ENCODE measurements at places on chromosomes 7 and 10.

GRCh38 chr10:21314906-21315644 is 210.4 kb downstream of the SKIDA1 start:
- no peak for DNase-seq

DNA sequence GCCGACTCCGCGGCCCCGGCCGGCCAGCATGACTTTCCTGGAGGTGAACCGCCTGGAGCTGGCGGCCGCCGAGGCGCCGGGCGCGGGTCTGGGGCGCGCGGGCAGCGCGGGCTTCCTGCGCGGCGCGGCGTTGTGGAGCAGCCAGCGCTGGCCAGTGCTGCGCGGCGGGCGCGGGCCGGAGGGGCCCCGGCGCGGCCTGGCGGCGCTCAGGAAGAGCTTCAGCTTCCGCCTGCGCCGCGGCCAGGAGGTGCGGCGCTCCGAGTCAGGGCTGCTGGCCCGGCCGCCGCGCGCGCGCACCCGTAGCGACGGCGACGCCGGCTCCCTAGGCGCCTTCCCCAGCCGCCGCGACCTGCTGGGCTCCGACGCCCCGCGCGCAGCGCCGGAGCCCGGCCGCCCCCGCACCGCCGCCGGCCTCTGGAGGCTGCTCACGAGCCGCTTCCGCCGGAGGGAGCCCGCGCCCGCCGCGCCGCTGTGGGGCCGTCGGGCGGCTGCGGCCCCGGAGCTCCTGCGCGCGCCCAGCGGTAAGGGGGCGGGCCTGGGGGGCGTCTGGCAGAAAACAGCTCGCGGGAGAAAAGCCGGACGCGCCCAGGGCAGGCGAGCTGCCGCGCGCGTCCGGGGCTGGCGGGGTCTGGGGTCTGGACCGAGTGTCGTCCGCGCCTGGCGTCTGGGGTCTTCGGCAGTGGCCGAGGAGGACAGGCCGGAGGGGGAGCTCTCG is 29.0 kb downstream of the AGAP3 start:
- peak; percentile 23 for DNase-seq

DNA sequence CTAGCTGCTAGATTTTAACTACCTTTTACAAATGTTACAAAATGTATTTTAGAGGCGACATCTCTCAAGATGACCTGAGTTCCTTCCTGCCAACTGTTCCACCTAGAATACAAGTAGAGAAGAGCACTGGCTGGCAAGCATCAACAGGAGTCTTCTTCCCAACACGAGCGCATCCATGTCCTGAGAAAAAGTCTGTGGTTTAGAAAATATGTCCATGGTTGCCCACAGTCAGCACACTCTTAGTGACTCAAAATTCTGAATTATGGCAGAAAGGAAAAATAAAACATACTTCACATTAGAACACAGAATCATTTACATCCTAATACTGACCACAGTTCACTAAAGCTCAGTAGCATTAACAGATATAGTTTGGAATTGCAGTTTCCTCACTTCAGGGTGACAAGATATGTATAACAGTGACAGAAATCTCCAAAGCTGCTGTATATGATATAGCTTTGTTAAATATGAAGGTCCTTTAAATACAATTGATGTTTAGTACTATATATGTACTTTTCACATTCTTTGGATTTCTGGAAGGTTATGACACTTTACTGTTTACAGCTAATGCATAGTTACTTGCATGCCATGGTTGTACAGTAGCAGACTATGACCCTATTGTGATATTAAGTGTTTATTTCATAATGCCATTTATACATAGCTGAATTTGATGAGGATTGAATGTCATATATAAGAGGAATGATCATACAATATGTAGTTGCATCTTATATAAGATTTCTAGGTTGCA is 327.1 kb downstream of the GFRA1 start:
- no peak for DNase-seq

GRCh38 chr7:90580051-90580450 is 16.1 kb upstream of the CDK14 start:
- peak; percentile 67 for DNase-seq

- DNase-seq, result no peak
Measured at GRCh38 chr7:80247144-80247543, 112.5 kb downstream of the GNAI1 start.

DNA sequence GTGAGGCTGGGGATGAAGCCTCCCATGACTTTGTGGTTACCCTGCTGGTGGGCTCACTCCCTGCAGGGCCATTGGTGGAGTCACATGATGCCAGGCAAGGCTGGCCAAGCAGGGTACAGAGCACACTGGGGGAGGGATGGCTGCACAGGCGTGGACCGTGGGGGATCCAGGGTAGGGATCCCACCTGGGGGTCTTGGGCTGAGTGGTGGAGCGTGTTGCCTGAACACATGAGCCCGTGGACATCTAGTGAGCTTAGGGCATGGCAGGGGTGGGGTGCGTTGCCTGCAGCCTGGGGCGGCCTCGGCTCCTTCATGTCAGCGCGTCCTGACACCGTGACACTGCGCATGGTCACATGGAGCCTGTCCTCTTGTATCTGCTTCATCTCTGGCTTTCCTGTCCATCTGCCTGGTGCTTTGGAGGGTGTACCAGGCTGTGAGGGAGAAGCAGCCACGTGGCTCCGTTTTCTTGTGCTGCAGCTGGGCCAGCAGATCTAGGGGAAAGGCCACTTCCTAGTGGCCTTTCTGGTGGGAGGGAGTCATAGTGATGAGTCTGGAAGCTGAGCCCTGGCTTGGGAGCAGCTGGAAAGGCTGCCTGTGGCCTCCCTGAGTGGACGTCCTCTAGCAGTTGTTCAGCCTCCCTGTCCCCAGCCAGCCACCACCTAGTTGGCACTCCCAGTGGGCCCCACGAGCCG is 96.2 kb downstream of the LHPP start:
- no peak for DNase-seq

DNA sequence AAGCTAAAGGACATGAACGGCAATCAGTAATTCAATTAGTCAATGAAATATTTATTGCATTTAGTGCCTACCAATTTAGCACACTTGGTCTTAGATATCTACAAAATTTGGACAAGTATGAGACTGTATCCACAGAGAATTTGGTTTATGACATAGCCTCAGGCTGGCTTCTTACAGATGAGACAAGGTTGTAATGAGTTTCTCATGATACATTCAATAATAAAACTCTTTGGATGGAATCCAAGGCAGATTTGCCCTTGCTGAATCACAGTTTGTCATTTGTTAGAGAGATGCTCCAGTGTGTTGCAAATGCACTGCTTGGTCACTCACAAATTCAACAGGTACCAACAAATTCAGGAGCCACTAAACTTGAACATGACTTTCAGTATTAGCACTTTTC is 162.5 kb downstream of the GPR37 start:
- DNase-seq, result peak; percentile 97

DNA sequence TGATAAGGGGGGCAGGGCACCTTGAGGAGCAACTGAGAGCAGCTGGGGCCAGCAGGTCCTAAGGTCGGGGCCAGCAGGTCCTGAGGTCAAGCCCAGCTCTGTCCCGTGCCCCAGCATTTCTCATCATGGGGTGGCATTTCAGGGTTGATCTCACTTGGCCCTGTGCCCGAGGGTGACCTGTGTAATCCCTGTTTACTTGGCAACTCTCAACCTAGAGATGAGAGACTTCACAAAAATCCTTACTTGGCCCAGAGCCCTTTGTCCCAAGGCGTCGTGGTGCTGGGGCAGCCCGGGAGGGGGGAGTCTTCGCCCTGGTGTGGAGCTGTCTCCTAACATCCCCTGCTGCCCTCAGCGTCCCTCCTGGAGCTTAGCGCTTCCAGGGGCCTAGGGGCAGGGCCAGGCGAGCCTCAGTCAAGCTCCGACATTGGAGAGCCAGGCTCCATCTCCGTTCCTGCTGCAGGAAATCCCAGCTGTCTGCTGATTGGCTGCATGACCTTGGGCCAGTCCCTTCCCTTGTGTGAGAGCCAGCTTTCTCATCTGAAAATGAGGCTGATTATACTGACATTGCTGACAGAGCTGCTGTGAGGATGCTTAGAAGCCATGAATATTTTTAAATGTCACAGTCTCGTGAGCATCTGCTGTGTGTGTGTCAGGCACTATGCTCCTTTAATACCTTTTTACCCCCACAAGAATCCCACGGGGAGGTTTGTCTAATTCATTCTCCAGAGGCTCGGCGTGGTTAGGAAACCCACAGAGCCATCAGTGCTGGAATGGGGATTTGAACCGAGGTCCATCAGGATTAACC is 94.3 kb downstream of the ZMIZ1 start:
- DNase-seq, result peak; percentile 100

GRCh38 chr7:135316648-135317313 is 83.1 kb downstream of the STRA8 start:
- DNase-seq, result no peak

- DNase-seq, result no peak
Measured at GRCh38 chr10:89665302-89665701, 20.3 kb upstream of the PANK1 start.

- DNase-seq, result no peak
Measured at GRCh38 chr10:15137036-15137359, 31.5 kb downstream of the NMT2 start.

DNA sequence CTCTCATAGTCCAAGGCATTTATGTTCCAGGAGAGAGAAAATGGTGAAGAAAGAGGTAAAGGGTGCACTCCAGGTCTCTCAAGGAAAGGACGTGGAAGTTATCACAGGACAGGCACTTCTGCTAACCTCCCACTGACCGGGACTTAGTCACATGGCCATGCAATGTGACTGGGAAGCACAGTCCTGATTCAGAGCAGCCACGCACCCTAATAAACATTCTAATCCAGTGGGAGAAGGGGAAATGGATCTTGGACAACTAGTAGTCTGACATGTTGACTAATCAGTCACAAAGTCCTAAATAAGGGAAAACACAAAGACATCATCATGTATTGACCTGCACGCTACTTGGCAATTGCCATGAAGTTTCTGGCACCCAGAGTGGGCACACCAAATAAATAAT is 417.5 kb upstream of the ZMIZ1 start:
- DNase-seq, result peak; percentile 37

DNA sequence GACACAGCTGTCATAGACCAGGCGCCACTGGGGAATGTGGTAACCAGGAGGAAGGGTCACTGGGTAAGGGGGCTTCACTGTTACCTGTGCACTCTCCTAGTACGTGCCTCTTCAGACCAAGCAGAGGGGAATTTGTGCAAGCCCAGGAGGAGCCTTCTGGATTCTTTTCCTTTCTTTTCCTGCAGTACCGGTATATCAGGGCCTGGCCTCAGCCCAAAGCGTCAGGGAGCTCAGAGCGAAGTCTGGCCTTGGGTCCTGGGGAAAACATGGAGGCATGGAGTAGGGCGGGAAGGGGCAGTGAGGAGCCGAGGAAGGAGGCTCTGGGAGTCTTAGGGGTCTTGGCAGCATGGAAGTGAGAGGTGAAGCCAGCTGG is 133.6 kb upstream of the GDF10 start:
- DNase-seq, result no peak

GRCh38 chr10:79286318-79286951 is 60.8 kb upstream of the PPIF start:
- DNase-seq, result no peak

DNA sequence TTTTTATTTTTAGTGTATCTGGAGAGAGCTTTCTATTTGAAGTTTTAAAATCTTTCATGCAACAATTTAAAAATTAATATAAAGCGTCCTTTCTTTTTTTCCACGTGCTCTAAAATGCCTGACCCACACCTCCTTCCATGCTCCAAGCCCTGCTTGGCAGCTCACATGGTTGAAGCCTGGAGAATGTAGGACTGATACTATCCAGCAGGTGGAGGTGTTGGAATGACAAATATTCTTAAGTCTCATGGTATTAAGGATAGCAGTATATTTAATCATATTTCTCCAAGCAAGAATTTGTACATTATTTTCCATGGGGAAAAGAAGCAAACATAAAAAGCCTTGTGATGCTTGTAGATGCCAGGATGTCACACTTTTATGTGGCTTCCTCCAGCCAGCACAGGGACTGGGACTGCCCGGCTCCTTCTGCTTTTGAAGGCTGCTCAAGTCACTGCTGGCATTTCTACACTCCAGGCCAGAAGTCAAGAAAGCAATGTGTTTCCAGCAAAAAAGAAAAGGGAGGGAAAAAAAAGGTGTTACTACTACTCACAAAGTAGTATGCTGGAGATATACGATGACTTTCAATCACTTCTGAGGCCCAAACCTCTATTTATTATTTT is 49.7 kb downstream of the BZW2 start:
- peak; percentile 80 for DNase-seq

- DNase-seq, result no peak
Measured at GRCh38 chr10:133388973-133389818, 4.8 kb upstream of the MTG1 start.

DNA sequence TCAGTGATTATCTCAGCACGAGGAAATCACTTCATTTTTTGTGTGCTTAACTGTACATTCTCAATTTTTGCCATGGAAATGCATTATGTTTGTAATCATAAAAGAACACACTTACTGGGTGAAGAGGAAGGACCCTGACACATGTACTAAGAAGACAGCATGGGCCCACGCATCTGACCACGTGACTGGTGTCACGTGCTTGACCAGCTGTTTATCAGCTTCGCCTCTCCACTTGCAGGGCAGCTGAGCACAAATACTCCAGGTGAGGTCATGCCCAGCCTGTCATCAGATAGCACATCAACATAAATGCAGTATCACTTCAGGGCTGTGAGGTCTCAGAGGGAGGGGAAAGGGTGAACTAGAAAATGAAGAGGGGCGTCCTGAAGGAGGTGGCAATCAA is 179.8 kb downstream of the EBF3 start:
- no peak for DNase-seq

GRCh38 chr10:2893158-2893845 is 174.0 kb upstream of the PFKP start:
- no peak for DNase-seq

- DNase-seq, result peak; percentile 85
Measured at GRCh38 chr10:31134311-31134952, 102.8 kb upstream of the ZNF438 start.

DNA sequence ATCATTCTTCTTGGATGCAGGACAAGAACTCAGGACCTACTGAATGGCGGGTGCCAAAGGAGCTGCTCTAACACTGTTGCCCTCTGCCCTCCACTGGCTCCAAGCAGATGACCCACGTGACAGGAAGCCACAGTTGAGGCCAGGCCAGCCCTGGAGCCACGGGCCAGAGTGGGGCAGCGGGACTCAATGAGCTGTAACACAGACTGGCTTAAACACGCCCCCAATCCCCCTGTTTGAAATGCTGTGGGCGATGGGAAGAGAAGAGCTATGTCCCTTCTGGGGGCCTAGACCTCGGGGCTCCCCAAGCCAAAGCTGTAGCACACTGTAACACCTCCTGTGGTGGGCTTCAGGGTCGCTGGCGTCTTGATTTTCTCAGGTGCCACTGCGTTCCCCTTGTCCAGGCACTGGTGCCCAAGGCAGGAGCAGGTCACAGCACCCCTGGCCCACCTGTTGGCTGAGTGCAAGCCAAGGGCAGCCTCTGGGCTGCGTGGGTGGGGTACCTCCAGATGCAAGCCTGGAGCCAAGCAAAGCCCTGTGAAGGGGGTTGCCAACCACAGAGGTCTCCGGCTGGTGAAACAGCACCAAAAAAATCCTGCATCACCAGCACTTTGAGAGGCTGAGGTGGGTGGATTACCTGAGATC is 18.6 kb upstream of the ZMIZ2 start:
- no peak for DNase-seq

- DNase-seq, result peak; percentile 15
Measured at GRCh38 chr7:75856536-75856935, 22.3 kb upstream of the RHBDD2 start.

- DNase-seq, result no peak
Measured at GRCh38 chr7:95682913-95683312, 86.6 kb upstream of the PDK4 start.

- DNase-seq, result no peak
Measured at GRCh38 chr7:92655346-92655884, 65.2 kb upstream of the FAM133B start.

- DNase-seq, result peak; percentile 100
Measured at GRCh38 chr10:34666008-34666704, 148.9 kb downstream of the PARD3 start.

GRCh38 chr10:62188021-62188616 is 80.5 kb downstream of the RTKN2 start:
- DNase-seq, result peak; percentile 45

Data from PC-3 (cell line).